ENCODE measurements at places on chromosomes 4 and X.

- DNase-seq = no peak
Measured at GRCh38 chr4:73406548-73406875, 2.4 kb downstream of the ALB start.

GRCh38 chr4:157818946-157819692 lies 353.7 kb downstream of the GASK1B start:
- DNase-seq = no peak

DNA sequence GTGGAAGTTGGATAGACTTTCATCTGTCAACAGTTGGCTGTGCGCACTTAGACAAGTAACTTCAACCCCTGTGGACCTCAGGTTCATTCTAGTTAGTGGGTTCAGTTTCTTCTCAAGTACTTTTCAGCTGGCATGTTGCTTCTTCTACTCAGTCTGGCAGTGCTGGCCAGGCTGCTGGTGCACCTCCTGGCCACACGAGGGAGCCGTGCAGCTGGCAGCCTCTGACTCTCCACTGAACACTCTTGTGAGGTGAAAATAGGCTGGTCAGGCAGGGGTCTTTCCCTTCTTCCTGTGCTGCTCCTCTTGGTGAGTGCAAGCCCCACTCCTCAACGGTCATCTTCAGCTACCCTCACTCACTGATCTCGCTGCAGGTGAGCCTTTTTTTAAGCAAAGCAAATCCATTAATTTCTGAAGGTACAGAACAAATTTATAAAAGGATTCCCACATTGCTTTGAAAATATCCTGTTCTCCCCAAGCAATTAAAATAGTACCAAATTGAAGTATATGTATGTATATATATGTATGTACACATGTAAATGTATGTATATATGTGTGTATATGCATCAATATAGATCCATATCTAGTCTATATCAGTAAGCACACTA lies 30.6 kb downstream of the LONRF3 start:
- peak; percentile 28 for DNase-seq

GRCh38 chr4:158837527-158838141 lies 68.8 kb downstream of the FNIP2 start:
- no peak for DNase-seq

- no peak for DNase-seq
Measured at GRCh38 chr4:25020236-25020635, 10.5 kb downstream of the LGI2 start.

GRCh38 chr4:158006990-158007389 lies 165.8 kb downstream of the GASK1B start:
- DNase-seq = no peak

- no peak for DNase-seq
Measured at GRCh38 chr4:139540161-139540560, 15.9 kb downstream of the SETD7 start.

- no peak for DNase-seq
Measured at GRCh38 chrX:10470009-10470408, 150.4 kb downstream of the MID1 start.

- no peak for DNase-seq
Measured at GRCh38 chr4:165537028-165537648, 158.3 kb downstream of the CPE start.

DNA sequence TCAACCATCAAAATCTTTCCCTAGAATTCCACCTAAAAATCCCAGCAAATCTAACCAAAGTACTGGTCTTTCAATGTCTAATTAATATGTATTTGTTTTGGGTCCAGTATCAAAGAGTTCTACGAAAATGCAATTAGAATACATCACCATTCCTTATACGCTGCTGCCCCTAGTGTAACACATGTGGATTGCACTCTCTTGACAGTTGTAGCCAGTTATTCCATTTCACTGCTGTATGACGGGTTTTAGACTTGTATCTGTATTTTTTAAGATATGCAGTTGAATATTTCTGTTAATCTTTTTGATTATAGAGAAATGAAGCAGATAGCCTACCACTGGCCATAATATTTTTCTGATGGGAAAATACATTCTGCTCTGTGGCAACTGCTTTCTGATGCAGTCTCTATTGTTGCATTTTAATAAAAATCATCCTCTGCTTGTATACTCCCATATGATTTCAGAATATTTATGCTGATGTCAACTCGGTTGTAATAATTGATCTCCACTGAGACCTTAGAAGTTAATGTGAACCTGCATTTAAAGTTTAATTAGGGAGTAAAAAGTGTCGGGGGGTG lies 17.1 kb upstream of the PAGE2B start:
- no peak for DNase-seq

- DNase-seq = no peak
Measured at GRCh38 chr4:138946306-138946705, 69.3 kb upstream of the NOCT start.

GRCh38 chrX:8728932-8729535 lies 2.9 kb downstream of the ANOS1 start:
- no peak for DNase-seq

GRCh38 chr4:1451106-1451751 lies 45.0 kb upstream of the NKX1-1 start:
- no peak for DNase-seq

GRCh38 chr4:149638073-149638472 lies 177.6 kb downstream of the IQCM start:
- no peak for DNase-seq

GRCh38 chr4:26191353-26191752 lies 129.5 kb upstream of the RBPJ start:
- no peak for DNase-seq

GRCh38 chrX:38666909-38667308 lies 105.6 kb downstream of the TSPAN7 start:
- no peak for DNase-seq

DNA sequence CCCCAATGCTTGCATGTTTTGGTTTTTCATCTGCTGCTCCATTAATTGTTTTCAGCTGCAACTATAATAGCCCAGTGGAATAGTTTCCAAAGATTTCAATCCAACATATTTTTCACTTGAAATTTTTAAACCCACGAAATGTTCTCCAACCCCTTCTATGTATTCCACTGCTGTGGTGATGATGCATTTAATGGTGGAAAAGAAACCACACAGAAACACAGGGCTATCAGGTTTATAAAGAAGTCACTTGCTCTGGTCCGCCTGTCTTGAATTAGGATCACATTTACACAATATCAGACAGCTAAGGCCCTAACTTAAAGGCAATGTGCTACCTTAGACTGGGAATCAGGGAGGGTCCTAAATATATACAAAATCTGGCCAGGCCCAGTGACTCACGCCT lies 35.0 kb downstream of the OPHN1 start:
- DNase-seq = no peak

- DNase-seq = no peak
Measured at GRCh38 chr4:39682138-39682537, 15.8 kb upstream of the UBE2K start.

DNA sequence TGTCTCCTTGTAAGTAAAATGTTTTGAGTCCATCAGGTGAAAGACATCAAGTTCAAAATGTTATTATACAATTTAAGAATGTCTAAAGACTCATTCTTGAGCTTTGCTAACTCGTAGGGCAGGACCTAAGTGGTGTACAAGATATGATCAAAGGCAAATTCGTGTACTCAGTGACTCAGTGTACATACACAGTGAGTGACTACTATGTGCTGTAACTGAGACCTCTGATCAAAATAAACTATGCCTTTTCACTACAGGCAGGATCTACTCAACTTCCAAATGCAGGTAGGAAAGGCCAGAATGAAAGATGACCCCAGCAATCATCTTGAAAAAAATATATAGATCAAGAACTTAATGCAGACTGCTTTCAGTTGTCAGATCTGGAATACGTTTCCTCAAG lies 49.9 kb downstream of the ADGRG2 start:
- no peak for DNase-seq

DNA sequence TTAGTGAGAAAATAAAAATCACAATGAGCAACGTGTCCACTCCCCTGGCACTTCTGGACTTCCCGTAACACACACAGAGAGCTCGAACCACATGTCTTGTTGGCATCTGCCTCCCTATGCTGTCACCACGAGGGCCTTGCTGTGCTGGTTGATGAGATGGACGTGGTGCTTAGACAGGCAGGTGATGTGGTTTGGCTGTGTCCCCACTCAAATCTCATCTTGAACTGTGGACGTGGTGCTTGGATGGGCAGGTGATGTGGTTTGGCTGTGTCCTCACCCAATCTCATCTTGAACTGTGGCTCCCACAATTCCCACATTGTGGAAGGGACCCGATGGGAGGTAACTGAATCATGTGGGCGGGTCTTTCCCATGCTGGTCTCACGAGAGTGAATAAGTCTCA lies 40.0 kb downstream of the FGFRL1 start:
- no peak for DNase-seq

- DNase-seq = no peak
Measured at GRCh38 chrX:107775000-107775733, 420 bp downstream of the TSC22D3 start.

- DNase-seq = no peak
Measured at GRCh38 chrX:68686097-68686977, 38.9 kb downstream of the STARD8 start.

DNA sequence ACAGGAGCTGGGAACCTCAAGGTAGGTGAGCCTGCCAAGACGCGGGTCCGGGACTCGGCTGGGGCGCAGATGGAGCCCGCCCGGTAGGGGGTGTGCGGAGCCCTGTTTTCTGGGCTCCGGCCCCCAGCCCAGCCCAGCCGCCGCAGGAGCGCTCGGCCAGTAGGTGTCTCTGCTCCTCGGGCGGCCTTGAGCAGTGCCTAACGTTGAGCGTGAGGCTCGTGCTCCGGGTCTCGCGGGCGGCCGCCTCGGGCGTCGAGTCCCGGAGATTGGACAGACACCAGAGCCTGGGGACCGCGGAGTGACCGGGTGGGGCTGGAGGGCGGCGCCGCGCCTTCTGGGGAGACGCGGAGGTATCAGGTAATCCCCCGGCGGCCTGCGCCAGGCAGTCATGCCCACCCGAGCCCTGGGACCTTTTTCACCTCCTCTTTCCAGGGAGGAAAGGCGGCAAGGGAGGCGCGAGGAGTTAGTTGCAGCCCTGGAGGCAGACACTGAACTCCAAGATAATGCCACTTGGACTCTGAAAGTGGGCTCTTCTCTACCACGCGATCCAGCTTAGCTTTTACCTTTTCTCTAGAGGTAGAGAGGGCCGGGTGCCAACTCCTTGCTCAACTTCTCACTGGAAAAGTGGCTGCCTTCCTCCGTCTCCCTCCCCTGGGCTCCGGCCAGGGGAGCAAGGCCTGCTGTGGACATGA lies 14.5 kb upstream of the FGG start:
- peak; percentile 15 for DNase-seq

GRCh38 chr4:113069212-113069892 lies 19.9 kb downstream of the ANK2 start:
- no peak for DNase-seq

DNA sequence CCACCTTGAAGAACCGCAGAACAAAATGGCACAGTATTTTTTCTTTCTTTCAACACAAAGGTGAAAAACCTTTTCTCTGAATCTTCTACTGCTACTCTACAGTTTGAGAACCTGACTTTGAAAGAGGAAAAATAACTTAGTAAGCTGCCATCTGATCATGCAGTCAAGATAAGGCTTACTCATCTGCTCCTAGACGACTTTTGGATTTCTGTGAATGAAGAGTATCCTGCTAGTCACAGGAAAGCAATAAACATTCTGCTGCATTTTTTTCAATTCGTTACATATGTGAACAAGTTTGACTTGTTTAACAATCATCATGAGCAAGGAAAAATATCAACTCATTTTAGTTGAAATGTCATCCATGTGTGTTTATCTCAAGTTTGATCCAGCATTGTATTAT lies 25.2 kb downstream of the TIGD2 start:
- no peak for DNase-seq

DNA sequence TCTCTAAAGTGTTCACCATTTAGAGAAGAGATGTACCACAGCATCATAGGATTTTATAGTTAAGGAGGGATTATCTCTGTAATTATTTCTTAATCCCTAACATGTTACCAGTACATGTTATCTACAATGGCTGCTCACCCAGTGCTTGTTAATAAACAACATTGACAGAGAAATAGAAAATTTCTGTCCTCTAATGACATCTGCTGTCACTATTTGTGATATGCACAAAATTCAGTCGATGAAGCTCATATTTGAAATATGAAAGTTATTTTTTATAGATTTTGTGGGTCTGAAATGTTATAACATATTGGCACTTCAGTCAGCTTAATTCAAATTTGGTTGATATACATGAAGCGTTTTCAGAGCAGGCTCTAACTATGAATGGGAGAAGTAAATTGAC lies 48.8 kb upstream of the GRXCR1 start:
- no peak for DNase-seq

DNA sequence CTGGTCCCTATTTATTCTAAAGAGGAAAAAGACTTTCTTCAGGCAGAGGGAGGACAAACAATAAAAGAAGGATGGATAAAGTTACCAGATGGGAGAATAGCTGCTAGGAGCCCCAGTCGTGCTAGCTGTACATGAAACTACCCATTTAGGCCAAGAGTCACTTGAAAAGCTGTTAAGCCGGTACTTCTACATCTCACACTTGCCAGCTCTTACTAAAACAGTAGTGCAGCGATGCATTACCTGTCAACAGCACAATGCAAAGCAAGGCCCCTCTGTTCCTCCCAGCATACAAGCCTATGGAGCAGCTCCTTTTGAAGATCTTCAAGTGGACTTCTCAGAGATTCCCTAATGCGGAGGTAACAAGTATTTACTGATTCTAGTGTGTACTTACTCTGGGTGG lies 1138.8 kb downstream of the ARAP2 start:
- no peak for DNase-seq
